ENCODE measurements at places on chromosomes 1 and 21.

DNA sequence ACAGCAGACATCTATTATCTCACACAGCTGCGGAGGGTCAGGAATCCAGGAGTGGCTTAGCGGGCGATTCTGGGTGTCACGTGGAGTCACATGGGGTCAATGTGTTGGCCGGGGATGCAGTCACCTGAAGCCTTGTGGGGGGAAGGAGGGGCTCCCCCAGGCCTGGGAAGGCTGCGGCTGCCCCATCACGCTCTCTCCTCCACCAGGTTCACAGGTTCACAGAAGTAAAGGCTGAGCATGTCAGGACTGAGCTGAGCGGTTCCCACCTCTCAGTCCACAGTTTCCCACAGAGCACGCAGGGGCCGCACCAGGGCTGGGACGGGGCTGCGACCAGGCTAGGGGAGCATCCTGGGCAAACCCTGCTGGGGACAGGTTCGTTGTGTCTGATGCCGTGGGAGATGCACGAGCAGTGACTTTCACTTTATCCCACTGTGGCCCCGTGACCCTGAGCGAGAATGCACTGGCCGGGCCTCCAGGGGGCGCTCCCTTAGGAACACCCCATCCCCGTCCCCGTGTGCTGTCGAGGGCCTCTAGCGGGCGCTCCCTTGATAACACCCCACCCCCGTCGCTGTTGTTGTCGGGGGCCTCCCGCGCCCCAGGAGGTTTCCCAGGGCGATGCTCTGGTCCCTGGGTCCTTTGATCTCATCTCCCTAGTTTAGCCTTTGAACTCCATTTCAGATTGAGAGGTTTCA is 73.2 kb upstream of the TRAPPC10 start:
- peak; percentile 81 for DNase-seq

DNA sequence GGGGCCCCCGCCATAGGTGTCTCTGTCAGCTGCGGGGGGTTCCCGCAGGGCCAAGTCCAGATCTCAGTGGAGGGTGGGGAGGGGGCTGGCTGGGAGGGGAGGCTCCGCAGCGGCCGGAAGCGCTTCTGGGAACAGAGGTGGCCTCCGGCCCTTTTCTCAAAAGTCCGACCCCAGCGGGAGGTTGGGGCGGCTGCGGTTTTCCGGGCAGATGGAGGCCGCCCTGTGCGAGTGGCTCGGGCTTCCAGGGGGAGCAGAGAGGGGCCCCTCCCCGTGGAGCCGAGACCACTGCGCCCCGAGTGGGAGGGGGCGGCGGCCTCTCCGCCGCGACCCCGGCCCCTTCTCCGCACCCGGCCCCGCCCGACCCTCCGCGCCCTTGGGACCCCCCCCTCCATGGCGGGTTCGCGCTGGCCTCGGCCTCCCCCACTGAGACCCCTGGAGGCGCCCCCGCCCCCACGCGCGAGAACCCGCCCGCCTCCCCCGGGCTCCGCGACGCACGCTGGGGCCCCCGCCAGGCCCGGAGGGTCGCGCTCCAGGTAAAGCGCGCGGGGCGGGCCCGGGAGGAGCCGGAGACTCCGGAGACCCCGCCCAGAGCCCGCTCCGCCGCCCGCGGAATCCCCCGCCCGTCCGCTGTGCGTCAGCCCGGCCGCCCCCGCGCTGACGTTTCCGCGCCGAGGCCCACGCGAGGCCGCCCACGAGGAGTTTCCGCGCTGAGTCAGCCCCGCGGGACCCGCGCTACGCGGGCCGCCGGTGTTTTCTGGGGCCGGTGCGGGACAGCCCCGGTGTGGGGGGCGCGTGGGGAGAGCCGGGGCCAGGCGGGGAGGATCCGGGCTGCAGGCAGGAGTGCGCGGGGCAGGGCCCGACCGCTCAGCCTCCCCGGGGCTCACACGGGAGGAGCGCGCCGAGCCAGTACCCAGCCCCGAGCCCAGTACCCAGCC is 5.2 kb downstream of the TNFRSF18 start:
- DNase-seq, result peak; percentile 70

- no peak for DNase-seq
Measured at GRCh38 chr1:101161619-101162018, 75.2 kb upstream of the S1PR1 start.

DNA sequence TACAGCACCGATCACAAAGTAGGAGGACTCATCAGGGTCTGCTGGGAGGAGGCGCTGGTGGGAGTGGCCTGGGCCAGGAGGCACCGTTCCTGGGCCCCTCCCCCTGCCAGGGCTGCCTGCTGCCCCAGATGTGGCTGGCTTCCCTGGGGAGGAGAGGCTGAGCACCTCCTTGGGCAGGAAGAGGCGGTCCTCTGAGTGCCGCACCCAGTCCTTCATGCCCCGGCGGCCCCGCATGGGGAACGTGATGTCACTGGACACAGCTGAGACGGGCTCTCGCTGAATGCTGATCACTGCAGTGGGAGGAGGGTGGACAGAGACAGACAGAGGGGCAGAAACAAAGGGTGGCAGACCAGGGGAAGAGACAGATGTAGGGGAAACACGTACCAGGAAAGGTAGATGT is 24.8 kb downstream of the ADGRB2 start:
- no peak for DNase-seq

- DNase-seq, result no peak
Measured at GRCh38 chr1:221289103-221289502, 409.9 kb downstream of the HLX start.

GRCh38 chr1:20987831-20988825 is 188.6 kb downstream of the EIF4G3 start:
- DNase-seq, result no peak

All from activated naive CD8-positive, alpha-beta T cell treated with anti-CD3 and anti-CD28 coated beads, Interleukin-2, amount 50 U/mL, for 16 hours (primary cell).